ENCODE measurements at places on chromosomes 4 and X. TPM values are rescaled to one million over a fixed set of nuclear protein-coding genes. Genes with fewer than 3 reads are reported as not detected.

DNA sequence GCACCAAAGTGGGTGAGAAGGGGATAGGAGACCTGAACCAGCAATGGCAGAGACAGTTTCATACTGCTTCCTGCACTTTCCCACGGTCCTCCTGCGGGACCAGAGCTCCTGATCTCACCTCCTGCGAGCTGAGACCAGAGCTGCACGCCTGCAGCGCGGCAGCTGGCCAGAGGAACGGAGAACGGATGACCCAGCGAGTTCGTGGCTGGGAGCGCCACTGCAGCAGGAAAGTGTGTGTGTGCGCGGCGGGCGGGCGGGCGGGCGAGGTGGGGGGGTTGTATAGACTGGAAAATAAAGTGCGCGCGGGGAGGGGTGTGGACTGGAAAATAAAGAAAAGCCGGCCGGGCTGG, 16.5 kb downstream of the MCF2 start:
- no peak for DNase-seq

GRCh38 chr4:110042545-110043517, 130.1 kb downstream of the EGF start:
- no peak for DNase-seq

- DNase-seq, result no peak
Observed at GRCh38 chr4:18014269-18014668, 7.3 kb downstream of the LCORL start.

DNA sequence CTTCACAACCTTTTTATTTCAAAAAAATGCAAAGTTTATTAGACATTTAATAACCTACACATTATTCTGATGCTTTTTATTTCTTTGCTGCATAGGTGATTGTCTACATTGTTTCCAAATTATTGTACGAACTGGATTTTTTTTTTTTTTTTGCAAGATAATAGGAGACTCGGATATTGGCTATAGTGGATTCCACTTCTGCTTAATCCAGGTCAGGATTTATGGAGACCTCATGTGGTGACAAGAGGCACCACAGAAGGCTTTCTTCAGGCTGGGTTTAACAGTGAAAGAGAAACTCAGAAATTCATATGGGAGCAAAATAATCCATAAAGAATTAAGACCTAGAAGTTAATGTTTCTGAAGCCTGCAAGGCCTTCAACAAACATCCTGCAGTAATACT, 2.4 kb upstream of the SLIT2 start:
- no peak for DNase-seq

DNA sequence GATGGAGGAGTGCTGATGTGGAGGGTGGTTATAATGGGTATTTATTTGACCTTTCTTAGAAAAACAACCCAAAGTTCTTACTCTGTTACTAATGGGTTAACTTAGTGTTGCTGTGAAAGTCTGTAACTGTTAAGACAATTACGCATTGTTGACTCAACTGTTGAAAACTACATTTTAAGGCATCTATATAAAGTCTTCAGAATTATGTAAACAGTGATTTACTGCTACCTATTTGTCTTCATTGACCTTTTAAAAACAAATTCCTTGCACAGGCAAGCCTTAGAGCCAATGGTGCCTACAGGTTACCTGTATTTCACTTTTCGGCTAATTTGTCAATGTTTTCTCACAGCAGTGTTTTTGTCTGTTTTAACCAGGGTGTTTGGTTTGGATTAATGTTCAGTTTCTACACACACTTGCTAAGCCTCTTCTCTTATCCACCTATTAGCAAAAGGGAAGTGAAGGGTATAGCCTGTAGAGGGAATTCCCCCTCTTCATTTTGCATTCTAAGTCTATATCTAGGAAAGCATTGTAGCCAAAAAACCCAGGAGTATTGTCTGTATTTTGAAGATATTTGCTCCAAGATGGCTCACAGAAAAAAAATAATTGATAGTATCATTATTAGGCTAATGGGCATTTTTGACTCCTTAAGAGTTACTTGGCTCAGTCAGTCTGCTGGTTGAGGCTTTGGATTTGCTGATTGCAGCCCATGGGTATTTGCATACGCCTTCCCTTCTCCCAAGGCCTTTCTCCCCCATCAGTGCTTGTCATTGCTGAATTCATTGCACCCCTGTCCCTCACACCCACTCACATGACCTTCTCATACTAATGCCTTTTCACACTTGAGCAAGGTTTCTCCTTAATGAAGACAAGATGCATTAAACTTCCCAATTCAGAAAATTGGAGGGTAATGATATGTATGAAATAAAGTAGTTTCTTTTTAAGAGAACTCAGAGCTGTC, 30.5 kb downstream of the AFF1 start:
- no peak for DNase-seq

GIMD1 gene
- not detected for total RNA-seq

SOWAHD gene
- not detected for total RNA-seq

TRIML2 gene
- not detected for total RNA-seq

PDGFC gene
- total RNA-seq, result 18.6 TPM

S100G gene
- not detected for total RNA-seq
